ENCODE measurements at places on chromosomes 3 and 15.

- DNase-seq, result no peak
Observed at GRCh38 chr15:40543082-40543481, 21.8 kb downstream of the CCDC32 start.

- DNase-seq, result no peak
Observed at GRCh38 chr3:126373682-126374601, 16.7 kb upstream of the KLF15 start.

DNA sequence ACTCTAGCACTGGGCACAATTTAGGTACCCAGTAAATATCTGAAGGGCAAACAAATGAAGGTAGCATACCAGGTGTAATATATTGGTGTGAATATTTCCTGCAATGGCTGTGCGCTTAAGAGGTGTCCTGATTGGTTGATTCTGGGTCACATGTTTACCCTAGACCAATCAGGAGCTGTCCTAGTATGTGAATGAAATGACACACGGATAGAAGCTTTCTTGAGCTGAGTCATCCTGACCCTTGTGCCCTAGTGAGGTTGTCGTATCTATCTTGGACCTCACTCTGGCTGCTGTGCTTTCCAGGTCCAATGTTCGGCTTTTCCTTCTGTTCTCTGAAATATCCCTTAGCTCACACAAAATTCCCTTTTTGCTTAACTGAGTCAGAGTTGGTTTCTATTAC is 58.1 kb upstream of the FOXP1 start:
- DNase-seq, result no peak

- DNase-seq, result no peak
Observed at GRCh38 chr15:68085052-68085451, 30.9 kb downstream of the PIAS1 start.

GRCh38 chr3:16222547-16222946 is 42.2 kb downstream of the DPH3 start:
- DNase-seq, result no peak

DNA sequence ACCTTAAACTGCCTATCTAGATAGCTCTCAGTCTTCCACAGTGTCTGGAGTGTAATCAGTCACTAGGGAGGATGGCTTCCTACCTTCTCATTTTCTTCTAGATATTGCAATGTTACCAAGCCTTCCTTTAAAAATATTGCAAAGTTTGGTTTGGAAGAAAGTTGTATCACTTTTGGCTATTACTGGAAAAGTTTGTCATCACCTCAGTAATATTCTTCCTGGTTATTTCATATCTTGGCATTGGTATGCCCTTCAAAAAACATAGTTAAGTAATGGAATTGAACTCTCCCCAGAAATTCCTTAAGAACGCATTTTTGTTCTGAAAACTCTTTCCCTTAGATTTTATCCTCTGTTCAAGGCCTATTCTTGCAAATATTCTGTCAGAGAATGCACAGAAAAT is 179.3 kb upstream of the MME start:
- DNase-seq, result no peak

DNA sequence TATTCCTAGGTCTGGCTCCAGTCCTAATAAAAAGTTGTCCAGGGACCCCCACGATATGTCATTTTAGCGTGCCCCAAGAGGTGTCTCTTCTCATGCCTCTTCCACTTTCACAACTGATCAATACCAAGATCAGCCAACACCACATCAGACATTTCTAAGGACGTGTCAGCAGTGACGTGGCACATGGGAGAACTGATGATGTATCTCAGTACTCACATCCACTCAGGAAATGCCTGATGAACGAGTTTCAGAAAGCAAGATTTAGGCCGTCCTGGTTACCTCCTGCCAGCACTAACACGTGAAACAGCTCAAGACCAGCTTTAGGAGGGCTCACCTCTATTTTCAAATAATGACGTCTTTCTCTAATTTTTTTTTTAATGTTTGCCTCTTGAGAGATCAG is 19.6 kb downstream of the VGLL4 start:
- peak; percentile 74 for DNase-seq

GRCh38 chr15:37072181-37072580 is 28.2 kb downstream of the MEIS2 start:
- no peak for DNase-seq

DNA sequence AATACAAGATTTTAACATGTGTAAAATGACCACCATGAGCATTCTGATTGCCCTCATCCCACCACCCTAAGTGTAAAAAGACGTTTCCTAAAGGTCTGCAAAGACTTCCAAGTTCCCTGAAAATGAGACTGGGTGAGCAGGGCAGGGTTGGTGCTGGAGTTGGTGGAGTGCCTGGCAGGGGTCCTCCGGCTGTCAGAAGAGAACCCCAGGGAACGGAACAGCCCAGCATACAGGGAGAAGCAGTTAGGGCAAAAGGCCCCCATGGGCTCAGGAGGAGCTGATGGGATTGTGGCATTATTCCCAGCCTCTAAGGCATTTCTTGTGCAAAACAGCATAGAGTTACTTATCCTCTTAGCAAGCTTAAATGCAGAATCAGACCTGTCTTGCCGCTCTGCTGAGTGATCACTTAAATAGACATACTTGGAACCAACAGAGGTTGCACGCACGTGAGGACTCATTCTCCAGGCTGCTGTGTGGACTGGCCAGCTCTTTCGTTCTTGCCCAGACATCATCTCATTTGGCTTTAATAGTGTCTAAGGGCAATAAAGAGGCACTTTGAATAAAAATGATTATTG is 36.0 kb downstream of the XYLB start:
- DNase-seq, result no peak

DNA sequence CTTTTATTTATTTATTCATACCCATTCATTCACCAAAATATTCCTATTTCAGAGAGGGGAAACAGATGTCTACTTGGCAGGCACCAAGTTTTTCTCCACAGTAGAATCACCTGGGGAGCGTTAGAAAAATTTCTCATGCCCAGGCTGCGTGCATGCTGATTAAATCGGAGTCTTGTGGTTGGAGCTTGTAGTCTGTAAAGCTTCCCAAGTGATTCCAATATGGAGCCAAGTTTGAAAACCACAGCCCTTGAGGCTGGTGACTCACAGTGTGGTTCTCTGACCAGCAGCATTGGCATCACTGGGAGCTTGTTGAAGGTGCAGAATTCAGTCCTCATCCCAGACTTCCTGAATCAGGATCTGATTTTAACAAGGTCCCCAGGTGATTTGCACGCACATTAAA is 49.7 kb downstream of the PDHB start:
- DNase-seq, result no peak

DNA sequence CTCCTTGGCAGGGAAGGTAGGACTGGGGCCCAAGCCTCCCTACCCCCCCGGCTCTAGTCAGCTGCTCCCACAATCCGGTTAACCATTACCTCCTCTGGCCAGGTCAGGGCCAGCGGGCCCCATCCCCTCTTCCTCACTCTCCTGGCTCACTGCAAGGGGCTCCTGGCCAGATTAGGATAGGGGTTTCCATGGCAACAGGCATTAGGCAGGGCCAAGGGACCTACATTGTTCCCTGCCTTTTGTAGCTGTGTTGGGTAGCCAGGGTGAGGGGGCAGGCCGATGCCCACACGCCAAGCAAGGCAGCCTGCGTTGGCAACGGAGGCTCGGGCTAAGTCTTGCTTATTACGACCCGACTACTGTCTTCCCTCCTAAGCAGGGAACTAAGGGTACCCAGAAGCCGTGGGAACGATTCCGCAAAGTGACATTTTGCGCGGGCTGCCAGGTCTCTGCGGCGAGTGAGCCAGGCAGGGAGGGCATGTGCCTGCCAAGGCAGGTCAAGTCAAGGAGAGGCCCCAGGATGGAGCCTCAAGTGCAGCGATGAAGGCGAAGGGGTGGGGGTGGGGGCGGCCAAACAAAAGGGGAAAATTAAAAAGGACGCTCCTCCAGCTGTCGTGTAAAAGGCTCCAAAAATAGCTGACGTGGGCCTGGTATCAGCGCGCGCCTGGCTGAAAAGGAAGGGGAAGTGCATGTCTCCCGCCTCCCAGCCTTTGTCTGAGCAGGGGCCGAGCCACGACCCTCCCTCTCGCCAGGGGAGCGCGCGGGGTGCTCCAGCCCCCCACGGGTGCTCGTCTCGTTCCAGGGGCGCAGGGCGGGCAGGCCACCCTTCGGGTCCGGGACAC is 919 bp downstream of the IDH2 start:
- DNase-seq, result peak; percentile 43

- no peak for DNase-seq
Observed at GRCh38 chr3:2236203-2236602, 137.5 kb downstream of the CNTN4 start.

GRCh38 chr15:31437686-31438085 is 111.1 kb downstream of the KLF13 start:
- peak; percentile 59 for DNase-seq

Measured in activated naive CD4-positive, alpha-beta T cell treated with anti-CD3 and anti-CD28 coated beads, Interleukin-2, amount 50 U/mL, for 16 hours (primary cell).